ENCODE measurements at places on chromosomes 5 and 9.
A peak's percentile ranks its signal among the peaks of the same experiment; 100 is the strongest.

GRCh38 chr5:172832383-172833315 lies 1.4 kb upstream of the ERGIC1 start:
- no peak for DNase-seq
- no peak overlapping the region for H3K4me3 ChIP-seq
- no peaks in the 10 kb centered on the region for H3K27me3 ChIP-seq
- peaks cover 7% of the 10 kb centered on the region for H3K36me3 ChIP-seq
- H3K27ac ChIP-seq = no peak overlapping the region
- H3K4me1 ChIP-seq = peaks cover 55% of the 10 kb centered on the region

GRCh38 chr5:172115541-172115982 lies 72.5 kb downstream of the STK10 start:
- peak; percentile 88 for DNase-seq

DNA sequence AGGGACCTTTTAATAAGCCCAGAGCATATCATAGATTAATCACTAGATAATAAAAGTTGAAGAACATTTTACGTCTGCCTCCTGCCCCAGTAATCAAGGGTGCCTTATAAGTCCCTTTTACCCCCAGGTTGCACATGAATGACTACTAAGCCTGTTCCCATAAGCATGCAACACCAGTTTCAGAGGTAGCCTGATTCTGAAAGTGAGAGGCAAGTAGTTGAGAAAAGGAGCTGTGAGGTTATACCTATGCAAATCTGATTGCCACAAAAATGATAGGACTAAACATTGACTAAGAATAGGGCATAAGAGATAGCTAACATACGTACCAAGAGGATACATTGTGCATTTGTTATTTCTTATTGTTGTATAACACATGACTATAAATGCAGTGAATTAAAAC lies 681.9 kb downstream of the ISL1 start:
- H3K4me3 ChIP-seq = no peak overlapping the region
- no peak overlapping the region for H3K27ac ChIP-seq

- no peak within 1 kb of the TSS for H3K27ac ChIP-seq
- H3K4me1 ChIP-seq = no peaks in the 10 kb centered on the region
- H3K27me3 ChIP-seq = no peaks in the 10 kb centered on the region
- DNase-seq = no peak
- H3K4me3 ChIP-seq = no peak within 1 kb of the TSS
These were observed at the start of gene NMUR2 for GRCh38 chr5:152405145-152405544. NMUR2 (minus strand) TSS chr5:152405279; CDS start chr5:152405113, 166 bp downstream.

DNA sequence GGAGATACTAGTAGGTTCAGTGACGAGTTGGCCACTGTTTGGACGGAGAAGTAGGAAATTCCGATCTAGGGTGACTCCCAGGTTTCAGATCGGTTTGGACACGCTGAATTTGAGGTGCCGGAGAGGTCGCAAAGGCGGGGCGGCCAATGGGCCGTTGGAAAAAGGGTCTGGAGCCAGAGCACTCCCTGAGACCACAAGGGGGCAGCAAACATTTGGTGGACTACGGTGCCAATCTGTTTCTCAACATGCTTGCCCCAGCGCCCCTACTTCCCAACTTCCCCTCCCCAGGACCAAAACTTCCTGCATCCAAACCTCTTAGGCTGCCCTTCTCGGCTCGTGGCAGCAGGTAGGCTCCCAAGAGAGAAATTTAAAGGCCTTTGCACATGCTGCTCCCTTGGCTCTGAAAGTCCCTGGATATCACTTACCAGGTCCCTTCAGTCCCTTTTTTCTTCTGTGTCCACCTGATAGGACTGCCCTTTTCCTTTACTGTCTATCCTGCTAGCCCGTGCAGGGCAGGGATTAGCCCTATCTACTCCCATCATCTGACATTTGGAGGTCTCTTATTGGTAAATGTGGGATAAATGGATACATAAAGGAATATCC lies 992 bp upstream of the RPP25L start:
- peaks cover 19% of the 10 kb centered on the region for H3K36me3 ChIP-seq
- H3K27ac ChIP-seq = no peak overlapping the region
- no peaks in the 10 kb centered on the region for H3K27me3 ChIP-seq
- peaks cover 19% of the 10 kb centered on the region for H3K4me1 ChIP-seq

DNA sequence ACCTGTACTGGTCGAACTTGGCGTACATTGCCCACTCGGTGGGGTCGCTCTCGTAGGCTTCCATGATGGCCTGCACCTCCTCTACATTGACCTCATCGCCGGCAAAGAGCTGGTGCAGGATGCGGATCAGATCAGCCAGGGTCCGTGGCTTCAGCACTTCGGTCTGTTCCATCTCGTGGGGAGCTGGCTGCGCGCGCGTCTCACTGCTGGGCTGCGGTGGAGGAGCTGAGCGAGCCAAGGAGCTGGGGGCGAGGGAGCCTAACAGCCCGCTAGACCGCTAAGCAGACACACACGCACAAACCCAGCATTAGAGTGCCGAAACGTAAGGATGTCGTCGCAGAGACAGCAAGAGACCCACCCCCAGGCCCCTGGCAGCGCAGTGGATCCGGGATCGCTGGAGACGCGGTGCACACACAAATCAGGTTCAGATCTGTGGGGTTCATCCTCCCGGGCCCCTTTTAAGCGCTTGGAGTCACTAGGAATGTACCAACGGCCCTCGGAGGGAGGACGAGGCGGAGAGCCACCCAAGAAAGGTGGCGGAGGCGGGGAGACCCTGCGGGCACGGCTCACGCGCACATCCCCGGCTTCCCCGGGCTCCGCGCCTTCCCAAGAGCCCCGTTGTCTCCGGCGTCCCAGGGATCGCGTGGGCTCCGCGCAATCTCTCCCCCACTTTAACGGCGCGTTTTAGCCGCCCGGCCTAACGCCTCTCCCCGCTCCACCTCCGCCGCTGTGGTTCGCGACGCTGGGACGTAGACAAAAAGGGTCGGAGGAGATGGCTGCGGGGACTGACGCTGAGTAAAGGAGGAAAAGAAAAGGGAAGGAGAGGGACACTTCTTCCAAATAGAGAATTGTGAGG lies at the start of gene CDO1:
Gene CDO1 (minus strand): TSS at position 434 of the 856 bp plus-strand sequence. CDS start 262 bp downstream, at position 172.
- H3K4me1 ChIP-seq = no peaks in the 10 kb centered on the region
- H3K36me3 ChIP-seq = no peaks in the 10 kb centered on the region
- H3K27ac ChIP-seq = no peak within 1 kb of the TSS

- H3K4me3 ChIP-seq = no peak overlapping the region
- DNase-seq = no peak
- H3K36me3 ChIP-seq = peaks cover 2% of the 10 kb centered on the region
- no peaks in the 10 kb centered on the region for H3K27me3 ChIP-seq
These were observed 90.7 kb downstream of the MEF2C start for GRCh38 chr5:88792144-88792840.

DNA sequence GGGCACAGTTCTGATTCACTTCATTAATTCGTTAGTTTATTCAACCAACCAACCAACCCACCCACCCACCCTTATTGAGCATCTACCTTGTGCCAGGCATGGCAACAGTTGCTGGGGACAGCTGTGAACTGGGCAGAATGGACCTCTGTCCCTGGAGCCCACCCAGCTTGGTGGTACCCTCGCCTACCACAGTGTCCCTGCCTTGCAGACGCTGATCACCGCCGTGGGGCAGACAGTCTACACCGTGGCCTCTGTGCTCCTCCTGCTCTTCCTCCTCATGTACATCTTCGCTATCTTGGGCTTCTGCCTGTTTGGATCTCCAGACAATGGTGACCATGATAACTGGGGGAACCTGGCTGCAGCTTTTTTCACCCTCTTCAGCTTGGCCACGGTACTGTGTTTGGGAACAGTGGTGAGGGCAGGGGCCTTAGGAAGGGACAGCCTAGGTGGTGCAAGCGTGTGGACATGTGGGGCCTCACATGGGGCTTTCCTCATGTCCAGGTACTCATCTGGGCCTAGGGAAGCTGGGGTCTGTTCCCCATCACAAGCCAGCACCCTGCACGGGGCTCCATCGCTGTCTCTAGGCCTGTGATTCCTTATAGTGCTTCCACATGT lies 26.2 kb downstream of the PITX1 start:
- H3K4me1 ChIP-seq = no peaks in the 10 kb centered on the region
- no peaks in the 10 kb centered on the region for H3K27me3 ChIP-seq
- no peak overlapping the region for H3K4me3 ChIP-seq
- no peak overlapping the region for H3K27ac ChIP-seq
- no peak for DNase-seq

GRCh38 chr9:36328798-36329411 lies 70.7 kb upstream of the GNE start:
- H3K36me3 ChIP-seq = no peaks in the 10 kb centered on the region
- peak; percentile 88 for DNase-seq
- no peaks in the 10 kb centered on the region for H3K27me3 ChIP-seq

DNA sequence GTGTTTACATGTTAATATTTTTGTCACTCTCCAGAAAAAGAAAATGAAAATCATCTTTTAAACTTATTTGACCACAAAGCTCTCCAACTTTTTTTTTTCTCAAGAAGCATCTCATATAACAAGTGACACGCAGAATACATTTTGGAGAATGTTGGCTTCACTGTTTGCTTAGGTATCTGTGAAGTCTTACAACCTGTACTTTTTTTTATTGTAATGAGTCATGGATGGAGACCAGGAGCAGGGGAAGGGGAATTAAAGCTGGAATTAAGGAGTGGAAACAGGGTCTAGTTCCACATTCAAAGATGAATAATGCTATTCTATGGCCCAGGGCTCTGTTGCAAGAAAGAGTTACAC lies 211.9 kb downstream of the MAN2A1 start:
- no peak overlapping the region for H3K27ac ChIP-seq
- H3K27me3 ChIP-seq = no peaks in the 10 kb centered on the region
- no peaks in the 10 kb centered on the region for H3K36me3 ChIP-seq

DNA sequence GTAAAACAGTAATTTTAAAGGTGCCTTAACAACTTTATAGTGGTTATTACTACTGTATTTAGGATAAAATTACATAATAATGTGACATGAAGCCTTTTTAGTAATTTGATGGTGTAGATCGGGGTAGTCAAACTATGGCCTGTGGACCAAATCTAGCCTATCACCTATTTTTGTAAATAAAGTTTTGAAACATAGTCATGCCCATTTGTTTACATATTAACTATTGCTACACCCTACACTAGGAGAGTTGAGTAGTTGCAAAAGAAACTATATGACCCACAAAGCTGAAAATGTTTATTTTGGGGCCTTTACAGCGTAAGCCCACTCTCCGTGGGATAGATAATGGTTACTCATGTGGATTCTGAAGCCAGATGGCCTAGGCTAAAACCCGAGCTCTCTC lies 6.2 kb downstream of the CEP78 start:
- no peak overlapping the region for H3K4me3 ChIP-seq
- H3K36me3 ChIP-seq = peaks cover 12% of the 10 kb centered on the region
- no peak for DNase-seq
- no peaks in the 10 kb centered on the region for H3K4me1 ChIP-seq
